ENCODE measurements at places on chromosomes 3 and 15. TPM values are rescaled to one million over a fixed set of nuclear protein-coding genes. Genes with fewer than 3 reads are reported as not detected.

- DNase-seq = no peak
These were observed 261.3 kb upstream of the NR2E3 start for GRCh38 chr15:71549091-71549490.

DNA sequence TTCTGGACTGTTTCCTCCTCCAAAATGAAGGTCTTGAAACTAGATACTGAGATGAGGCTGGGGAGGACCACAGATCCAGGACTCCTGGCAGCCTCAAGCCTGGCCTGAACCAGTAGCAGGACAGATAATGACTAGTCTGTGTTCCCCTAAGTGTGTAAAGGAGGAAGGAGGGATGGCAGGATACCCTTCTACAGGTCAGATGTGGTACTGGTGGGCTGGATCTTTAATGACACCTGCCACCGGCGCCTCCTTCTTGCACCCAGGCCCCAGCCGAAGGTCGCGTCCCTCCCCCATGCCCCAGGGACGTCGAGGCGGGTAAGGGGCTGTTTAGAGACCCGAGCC is 556 bp downstream of the USP19 start:
- DNase-seq = no peak

- no peak for DNase-seq
These were observed 10.0 kb downstream of the ARIH2 start for GRCh38 chr3:48928679-48929078.

DNA sequence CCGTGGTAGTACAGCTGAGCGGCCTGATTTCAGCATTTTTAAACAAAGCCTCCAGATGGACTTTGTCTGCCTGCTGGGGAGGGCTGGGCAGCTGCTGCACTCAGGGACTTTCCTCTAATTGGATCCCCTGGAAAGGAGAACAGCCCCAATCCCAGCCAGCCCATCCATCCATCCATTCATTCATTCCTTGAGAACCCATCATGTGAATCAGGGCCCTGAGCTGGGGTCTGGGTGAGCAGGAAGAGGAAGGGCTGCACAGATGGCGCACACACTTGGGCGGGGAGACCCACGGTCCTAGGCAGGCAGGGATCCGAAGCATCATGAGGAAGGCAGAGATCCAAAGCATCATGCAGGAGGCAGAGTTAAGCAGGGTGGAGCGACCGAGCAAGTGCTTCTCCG is 45.7 kb downstream of the TPRA1 start:
- DNase-seq = no peak

GRCh38 chr3:77524463-77524862 is 484.6 kb downstream of the ROBO2 start:
- DNase-seq = no peak

DNA sequence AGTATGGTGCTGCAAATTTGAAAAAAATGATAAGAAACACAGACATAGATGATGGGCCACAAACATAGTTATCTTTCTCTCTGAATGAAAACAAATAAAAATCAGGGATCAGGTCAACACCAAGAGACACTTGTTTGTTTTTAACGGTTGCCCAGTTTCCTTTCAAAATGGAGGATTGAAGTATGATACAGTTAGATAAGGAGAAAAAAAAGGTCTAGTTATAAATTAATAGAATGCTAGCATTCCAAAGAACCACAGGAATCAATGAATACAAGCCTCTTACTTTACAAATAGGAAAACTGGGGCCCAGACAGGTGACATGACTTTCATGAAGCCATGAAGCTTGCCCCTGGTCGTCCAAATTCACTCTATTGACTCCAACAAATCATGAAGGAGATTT is 305.1 kb downstream of the ZNF621 start:
- DNase-seq = no peak

- DNase-seq = no peak
These were observed 23.9 kb upstream of the HEG1 start for GRCh38 chr3:125079675-125080045.

Gene PIK3R4
- total RNA-seq = 28.2 TPM

DNA sequence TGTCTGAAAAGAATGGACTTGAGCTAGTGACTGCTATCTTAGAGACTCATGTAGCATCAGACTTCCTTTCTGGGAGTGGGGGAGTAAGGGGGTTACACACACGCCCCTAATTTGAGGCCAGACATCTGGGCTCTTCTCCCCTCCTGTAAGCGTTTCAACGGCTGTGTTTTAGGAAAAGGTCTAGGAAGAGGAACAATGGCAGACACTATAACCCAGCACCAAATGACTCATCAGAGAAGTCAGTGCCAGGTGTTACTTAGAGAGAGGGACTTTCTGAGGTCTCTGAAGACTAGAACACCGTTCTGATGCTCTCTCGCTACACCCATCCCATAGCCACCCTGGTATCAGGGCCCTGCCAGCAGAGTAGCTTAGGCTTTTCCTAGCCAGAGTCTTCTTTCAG is 65.5 kb downstream of the SSUH2 start:
- no peak for DNase-seq

Gene SCN11A
- total RNA-seq = 0.23 TPM
